ENCODE measurements at places on chromosomes 16 and 17. TPM values are rescaled to one million over a fixed set of nuclear protein-coding genes. Genes with fewer than 3 reads are reported as not detected.
A peak's percentile ranks its signal among the peaks of the same experiment; 100 is the strongest.

Gene TOP3A
- 57.6 TPM for total RNA-seq

Gene ESRP2
- total RNA-seq = 0.08 TPM

DNA sequence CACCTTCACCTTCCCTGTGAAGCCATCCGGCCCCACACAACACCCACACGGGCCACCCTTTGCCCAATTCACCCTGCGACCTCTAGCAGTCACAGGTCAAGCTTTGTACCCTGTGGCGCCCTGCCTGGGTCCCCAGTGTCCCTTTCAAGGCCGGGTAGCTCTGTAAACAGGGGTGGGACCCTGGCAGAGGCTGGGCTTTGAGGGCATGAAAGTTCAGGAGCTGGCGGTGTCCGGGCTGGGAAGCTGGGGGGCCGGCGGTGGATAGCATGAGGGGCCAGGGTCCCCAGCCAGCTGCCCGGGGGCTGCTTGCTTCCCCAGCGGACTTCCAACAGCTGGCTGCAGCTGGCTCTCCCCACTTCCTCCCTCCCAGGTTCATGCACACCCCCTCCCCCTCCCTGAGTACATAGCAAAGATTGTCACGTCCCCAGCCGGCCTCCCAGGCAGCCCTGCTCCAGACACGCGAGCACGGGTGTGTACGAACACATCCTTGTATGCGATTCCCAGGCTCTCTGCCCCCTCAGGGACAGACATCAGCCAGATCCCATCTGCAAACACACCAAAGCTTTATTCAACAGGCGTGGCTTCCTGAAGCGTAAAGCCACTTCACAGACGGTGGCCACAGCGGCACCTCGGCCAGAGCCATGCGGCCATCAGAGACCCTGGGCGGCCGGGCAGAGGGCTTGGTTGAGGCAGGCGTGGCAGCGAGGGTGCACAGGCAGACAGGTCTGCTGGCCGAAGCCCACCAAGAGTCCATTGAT, 8.2 kb downstream of the NTHL1 start:
- H3K4me3 ChIP-seq = no peak overlapping the region
- no peaks in the 10 kb centered on the region for H3K4me1 ChIP-seq
- DNase-seq = no peak
- no peaks in the 10 kb centered on the region for H3K27me3 ChIP-seq
- no peaks in the 10 kb centered on the region for H3K36me3 ChIP-seq

GRCh38 chr17:28086519-28086918, 44.0 kb downstream of the NLK start:
- no peak for DNase-seq
- H3K27me3 ChIP-seq = no peaks in the 10 kb centered on the region
- peaks cover 5% of the 10 kb centered on the region for H3K36me3 ChIP-seq
- H3K4me1 ChIP-seq = no peaks in the 10 kb centered on the region

Gene CAVIN1
- total RNA-seq = 1.6 TPM

- H3K4me3 ChIP-seq = no peak overlapping the region
- H3K4me1 ChIP-seq = no peaks in the 10 kb centered on the region
- DNase-seq = no peak
Observed at GRCh38 chr16:51497541-51498211, 346.6 kb upstream of the SALL1 start.

GRCh38 chr16:49282690-49283375, 1.2 kb upstream of the CBLN1 start:
- peak overlapping the region; percentile 55 for H3K27ac ChIP-seq
- peaks cover 70% of the 10 kb centered on the region for H3K27me3 ChIP-seq
- DNase-seq = no peak
- peaks cover 9% of the 10 kb centered on the region for H3K4me1 ChIP-seq

Gene PLA2G10
- total RNA-seq = not detected

DNA sequence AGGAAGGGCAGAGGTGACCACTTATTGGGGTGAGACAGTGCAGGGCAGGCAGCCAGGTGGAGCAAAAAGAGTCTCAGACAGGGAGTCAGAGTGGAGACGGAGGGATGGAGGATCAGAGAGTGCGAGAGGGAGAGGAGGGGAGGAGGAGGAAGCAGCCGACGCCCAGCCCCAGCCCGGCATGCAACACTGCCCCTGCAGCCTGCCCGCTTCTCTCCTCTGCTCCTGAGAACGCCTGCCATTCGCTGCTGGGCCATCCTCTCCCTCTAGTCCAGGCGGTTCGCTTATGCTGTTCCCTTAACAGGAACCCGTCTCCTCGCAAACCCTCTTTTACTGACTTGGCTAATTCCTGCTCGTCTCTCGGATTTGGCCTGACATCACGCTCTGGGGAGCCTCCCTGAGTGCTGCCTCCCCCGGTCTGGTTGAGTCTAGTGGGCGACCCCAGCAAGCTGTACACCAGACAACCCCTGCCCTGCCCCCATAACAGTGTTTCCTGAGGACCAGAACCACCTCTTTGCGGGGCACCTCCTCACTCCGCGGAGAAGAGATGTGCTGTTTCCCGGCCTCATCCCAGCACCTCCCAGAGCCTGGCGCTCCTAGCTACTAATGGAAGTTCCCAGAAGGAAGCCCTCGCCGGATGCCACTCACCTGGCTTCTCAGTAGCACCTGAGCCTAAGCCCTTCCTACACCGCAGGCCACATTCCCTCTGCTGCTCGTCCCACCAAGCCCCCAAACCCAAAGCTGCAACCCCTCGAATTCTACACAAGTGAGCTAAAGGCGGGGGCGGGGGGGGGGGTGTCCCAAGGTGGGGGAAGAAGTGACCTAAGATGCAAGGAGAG, 61.2 kb upstream of the CCL1 start:
- no peak overlapping the region for H3K27ac ChIP-seq
- H3K4me3 ChIP-seq = no peak overlapping the region
- peaks cover 5% of the 10 kb centered on the region for H3K4me1 ChIP-seq
- no peak for DNase-seq
- H3K27me3 ChIP-seq = peaks cover 34% of the 10 kb centered on the region
- H3K36me3 ChIP-seq = no peaks in the 10 kb centered on the region

DNA sequence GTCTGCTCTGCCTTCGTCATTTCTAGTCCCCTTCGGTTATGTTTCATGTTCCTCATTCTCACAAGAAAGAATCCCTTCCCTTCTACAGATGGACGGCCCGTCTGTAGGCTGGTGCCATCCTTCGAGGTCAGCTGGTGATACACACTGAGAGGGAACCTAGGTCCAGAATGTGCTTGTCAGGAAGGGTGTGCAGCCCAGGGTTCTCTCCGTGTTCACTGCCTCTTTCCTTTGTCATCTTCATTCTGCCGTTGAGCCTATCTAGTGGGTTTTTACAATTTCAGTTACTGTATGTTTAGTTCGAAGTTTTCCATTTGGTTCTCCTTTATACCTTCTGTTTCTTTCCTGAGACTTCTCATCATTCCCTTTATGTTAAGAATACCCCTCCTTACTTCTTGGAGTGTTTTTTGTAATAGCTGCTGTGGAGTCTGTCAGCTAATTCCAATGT, 18.9 kb downstream of the KIAA0513 start:
- H3K4me1 ChIP-seq = peaks cover 34% of the 10 kb centered on the region
- H3K27me3 ChIP-seq = no peaks in the 10 kb centered on the region
- peak overlapping the region; percentile 84 for H3K27ac ChIP-seq
- H3K4me3 ChIP-seq = no peak overlapping the region

- H3K27me3 ChIP-seq = no peaks in the 10 kb centered on the region
- peaks cover 41% of the 10 kb centered on the region for H3K36me3 ChIP-seq
- peaks cover 87% of the 10 kb centered on the region for H3K4me1 ChIP-seq
Observed at GRCh38 chr17:67449845-67450755, 73.0 kb downstream of the PITPNC1 start.

Gene KIF2B
- not detected for total RNA-seq

Gene PITPNM3
- 0.33 TPM for total RNA-seq

DNA sequence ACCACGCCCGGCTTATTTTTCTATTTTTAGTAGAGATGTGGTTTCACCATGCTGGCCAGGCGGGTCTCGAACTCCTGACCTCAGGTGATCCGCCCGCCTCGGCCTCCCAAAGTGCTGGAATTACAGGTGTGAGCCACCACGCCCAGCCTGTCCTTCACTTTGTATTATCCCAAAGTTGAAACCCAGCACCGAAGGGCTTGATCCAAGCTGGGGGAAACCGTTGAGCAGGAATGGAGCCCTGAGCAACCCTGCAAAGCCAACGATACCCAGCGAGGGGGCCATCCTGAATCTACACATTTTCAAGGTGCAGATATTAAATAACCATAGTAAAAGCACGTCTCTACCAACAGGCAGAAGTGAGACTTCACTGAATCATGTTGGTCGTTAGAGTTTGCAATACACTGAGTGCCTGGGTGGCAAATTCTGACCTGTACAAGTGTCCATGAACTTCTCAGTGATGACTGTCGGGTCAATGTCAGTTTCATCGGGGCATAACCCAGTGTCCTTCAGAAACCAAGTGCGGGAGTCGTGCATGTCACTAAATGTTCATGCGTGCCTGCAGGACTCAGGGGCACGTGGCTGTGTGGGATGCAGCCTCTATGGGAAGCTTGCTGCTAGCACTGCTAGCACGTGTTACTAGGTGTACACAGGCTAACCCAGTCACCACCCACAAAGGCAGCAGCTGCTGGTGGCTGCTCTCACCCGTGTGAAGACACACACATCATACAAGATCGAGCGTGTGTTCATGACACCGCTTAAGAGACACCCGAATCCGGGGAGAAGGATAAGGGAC, 10.5 kb upstream of the RBFOX3 start:
- no peak overlapping the region for H3K4me3 ChIP-seq
- no peaks in the 10 kb centered on the region for H3K27me3 ChIP-seq
- no peak overlapping the region for H3K27ac ChIP-seq
- H3K36me3 ChIP-seq = no peaks in the 10 kb centered on the region
- DNase-seq = no peak

Gene NOTUM
- total RNA-seq = 0.23 TPM

Gene ACSF3
- 62.0 TPM for total RNA-seq

GRCh38 chr16:85202051-85202601, 89.9 kb upstream of the CIBAR2 start:
- no peak overlapping the region for H3K27ac ChIP-seq
- no peaks in the 10 kb centered on the region for H3K36me3 ChIP-seq
- no peaks in the 10 kb centered on the region for H3K4me1 ChIP-seq
- no peaks in the 10 kb centered on the region for H3K27me3 ChIP-seq
- H3K4me3 ChIP-seq = no peak overlapping the region

DNA sequence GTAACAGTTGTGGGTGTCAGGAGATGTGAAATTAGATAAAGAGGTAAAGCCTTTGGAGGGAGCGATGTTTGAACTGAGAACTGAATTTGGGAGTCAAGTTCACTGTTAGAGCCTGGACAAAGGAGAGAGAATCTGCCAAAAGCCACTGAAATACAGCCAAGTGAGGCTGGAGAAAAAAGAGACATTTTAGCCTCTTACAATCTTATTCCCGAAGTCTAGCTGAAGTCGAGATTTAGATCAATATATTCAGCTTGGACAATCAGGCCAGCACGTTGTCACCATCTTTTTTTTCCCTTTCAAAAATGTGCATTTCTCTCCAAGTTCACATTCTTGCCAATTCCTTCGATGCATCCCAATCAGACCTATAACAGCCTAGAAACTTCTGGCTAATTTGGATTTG, 312.2 kb downstream of the RBFOX1 start:
- H3K27ac ChIP-seq = no peak overlapping the region
- DNase-seq = no peak
- no peaks in the 10 kb centered on the region for H3K4me1 ChIP-seq
- H3K4me3 ChIP-seq = no peak overlapping the region
- H3K36me3 ChIP-seq = no peaks in the 10 kb centered on the region

Gene PHOSPHO1
- not detected for total RNA-seq

DNA sequence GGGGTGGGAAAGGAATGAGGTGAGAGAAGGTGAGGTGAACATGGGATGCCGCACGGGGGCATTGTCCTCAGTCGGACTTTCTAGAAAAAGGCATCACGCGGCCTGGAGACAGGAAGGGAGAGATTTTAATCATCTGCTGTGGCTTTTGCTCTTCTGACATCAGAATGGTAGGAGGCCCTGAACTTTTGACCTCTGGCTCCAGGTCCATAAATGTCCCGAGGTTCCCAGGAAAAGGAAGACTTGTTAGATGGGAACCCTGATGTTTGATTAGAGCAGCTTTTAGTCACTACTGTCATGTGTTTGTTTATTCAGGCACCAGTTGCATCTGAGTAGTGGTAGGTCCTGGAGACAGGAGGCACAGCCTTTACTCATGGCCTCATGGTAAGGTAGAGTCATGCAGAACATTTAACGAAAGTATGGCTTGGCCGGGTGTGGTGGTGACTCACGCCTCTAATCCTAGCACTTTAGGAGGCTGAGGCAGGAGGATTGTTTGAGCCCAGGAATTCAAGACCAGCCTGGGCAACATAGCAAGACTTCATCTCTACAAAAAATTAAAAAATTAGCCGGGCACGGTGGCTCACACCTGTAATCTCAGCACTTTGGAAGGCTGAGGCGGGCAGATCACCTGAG, 203.1 kb downstream of the MSI2 start:
- H3K27me3 ChIP-seq = no peaks in the 10 kb centered on the region
- no peak for DNase-seq
- peak overlapping the region; percentile 34 for H3K27ac ChIP-seq
- H3K4me1 ChIP-seq = peaks cover 65% of the 10 kb centered on the region
- H3K36me3 ChIP-seq = peaks cover 12% of the 10 kb centered on the region

DNA sequence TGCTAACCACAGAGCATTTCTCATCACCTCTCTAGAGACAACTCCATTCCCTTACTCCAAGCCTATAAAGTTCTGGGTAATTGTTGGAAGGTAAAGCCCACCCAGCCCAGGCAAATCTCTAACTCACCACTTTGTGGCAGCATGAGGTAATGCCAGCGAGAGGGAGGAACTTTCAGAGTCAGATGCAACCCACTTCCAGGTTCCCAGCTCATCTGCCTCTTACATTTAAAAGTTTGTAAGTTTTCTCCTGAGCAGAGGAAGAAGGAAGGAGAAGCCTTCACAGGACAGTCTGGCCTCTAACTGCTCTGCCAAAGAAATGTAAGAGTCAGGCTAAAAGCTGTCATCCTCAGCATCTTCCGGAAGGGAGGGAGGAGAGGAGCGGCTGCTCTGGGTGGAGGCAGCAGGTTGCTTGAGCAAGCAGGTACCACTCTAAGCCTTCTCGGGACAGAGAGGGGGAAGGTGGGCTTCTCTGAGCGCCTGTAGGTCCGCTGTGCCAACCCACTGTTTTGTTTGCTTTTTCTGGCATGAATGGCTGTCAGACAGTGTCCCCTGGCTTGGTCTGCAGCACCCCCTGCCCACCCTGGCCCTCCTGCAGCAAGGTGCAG, 1.0 kb downstream of the ZNF319 start:
- H3K27ac ChIP-seq = peak overlapping the region; percentile 86
- H3K4me1 ChIP-seq = peaks cover 71% of the 10 kb centered on the region
- DNase-seq = peak; percentile 50
- peaks cover 38% of the 10 kb centered on the region for H3K36me3 ChIP-seq
- no peaks in the 10 kb centered on the region for H3K27me3 ChIP-seq

GRCh38 chr16:62586128-62586862, 550.1 kb upstream of the CDH8 start:
- no peak overlapping the region for H3K4me3 ChIP-seq
- no peak for DNase-seq
- no peaks in the 10 kb centered on the region for H3K4me1 ChIP-seq
- H3K27ac ChIP-seq = no peak overlapping the region
- H3K36me3 ChIP-seq = no peaks in the 10 kb centered on the region

GRCh38 chr17:8469964-8470363, 34.3 kb downstream of the NDEL1 start:
- H3K4me3 ChIP-seq = no peak overlapping the region
- H3K4me1 ChIP-seq = no peaks in the 10 kb centered on the region
- H3K27ac ChIP-seq = no peak overlapping the region
- no peak for DNase-seq
- H3K36me3 ChIP-seq = peaks cover 26% of the 10 kb centered on the region

Gene MAP2K6
- 11.6 TPM for total RNA-seq

Gene UNC13D
- total RNA-seq = 161 TPM

Measured in activated CD4-positive, alpha-beta T cell treated with anti-CD3 and anti-CD28 coated beads, Interleukin-2, amount 10 ng/mL, durations not matched to agents 7 days and 5 days (primary cell).